RWPE2 (cell line): ENCODE measurements at places on chromosomes 2 and 18.

GRCh38 chr2:100812116-100812515 is 7.8 kb upstream of the NPAS2 start:
- DNase-seq: no peak

DNA sequence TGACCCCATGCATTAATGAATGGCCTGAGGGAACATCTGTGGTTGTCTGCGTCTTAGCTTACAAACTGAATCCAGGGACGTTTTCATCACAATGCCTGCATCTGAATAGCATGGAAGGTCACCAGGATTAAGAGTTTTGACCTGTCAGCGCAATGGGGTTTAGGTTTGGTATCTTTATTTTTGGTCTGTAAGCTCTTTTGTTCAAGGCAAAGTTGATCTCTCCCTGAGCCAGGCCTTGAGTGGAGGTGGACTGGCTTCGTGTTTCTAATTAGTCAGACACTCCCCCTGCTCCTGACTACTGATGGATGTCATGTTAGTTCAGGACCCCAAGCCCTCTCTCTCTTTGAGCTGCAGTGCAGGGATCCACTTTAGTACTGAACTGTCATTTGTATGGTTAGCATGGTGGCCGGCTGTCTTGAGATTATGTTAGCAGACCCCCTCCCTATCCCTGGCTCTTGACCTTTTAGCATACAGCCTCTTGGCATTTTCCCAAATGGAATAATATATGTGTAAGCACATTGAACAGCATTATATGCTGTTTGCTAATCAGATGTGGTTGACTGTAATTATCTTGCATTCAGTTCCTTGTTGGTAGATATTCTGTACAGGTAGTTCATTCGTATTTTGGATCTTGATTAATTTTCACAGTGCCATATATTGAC is 59.2 kb downstream of the LYPD6 start:
- DNase-seq: no peak

- no peak for DNase-seq
Measured at GRCh38 chr2:152466980-152467676, 132.2 kb downstream of the FMNL2 start.

DNA sequence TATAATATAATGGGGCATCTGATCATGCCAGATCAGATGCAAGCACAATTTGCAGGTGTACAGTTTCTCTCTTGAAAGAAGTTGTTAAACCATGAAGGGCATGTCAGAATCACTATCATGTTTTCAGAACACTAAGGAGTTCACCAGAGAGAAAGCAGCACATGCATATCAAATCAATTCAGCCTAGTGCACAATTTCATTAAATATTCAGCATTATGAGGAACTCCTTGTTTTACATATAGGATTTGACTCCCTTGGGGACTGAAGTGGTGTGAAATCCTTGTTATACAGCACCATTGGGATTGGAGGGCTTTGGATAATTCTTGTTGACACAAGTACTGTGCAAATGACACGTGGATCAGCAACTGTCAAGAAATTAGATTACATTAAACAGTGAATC is 562.1 kb upstream of the KLHL29 start:
- no peak for DNase-seq

DNA sequence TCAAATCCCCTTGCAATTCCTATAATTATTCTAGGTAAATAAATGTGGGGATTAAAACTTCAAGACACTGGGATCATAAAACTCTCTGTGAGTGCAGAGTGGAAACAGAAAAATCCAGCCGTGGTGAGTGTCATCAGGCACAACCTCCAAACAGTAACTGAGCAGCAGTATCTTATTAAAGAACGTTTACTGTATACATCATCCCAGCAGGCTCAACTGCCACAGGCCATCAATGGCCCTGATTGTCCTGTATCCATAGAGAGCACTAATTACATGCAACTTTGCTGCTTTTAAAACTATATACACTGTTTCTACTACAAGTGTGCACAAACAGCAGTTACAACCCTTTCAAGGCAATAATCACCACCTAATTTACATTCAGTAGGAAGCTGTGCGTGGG is 23.9 kb downstream of the GAREM1 start:
- no peak for DNase-seq

DNA sequence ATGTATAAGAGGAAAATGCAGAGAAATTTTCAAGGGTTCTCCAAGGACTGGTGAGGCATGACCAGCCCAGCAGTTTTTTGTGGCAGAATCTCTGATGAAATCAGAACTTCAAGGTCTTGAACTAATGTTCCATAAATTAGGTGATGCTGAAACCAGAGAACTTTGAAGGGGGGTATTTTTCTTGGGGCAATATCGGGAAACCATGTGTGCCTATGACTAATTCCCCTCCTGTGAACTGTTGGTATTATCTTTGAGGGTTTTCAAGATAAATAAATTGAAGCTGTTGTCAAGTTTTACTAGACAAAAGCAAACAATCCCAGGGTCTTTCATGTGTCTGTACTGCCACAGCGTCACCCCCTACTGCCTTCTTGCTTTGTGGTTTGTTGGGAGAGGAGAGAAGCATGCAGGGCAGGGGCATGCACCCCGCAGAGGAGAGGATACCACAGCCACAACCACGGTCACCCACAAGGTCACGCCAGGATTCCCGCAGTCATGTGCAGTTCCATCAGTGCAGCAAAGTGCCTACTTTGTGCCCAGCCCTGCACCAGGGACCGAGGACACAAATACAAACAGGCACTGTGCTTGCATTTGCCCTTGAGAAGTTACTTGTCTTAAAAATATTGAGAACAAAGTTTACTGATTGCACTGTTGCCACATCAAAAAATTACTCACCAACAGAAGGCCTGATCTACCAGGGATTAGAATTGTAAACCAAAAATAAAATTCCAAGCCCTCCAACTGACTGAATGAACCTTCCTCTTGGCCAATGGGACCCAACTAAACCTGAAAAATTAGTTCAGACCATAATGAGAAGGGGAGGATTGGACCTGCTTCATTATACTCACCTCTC is 413.3 kb upstream of the TRIB2 start:
- DNase-seq: no peak
